ENCODE measurements at places on chromosomes 7 and 10. TPM values are rescaled to one million over a fixed set of nuclear protein-coding genes. Genes with fewer than 3 reads are reported as not detected.

The SLC16A12 gene
- not detected for polyA plus RNA-seq

The BHLHA15 gene
- not detected for polyA plus RNA-seq

The PRKAR2B gene
- 5.6 TPM for polyA plus RNA-seq

The MOGAT3 gene
- polyA plus RNA-seq: not detected

The EGFR gene
- 35.7 TPM for polyA plus RNA-seq

The LIPM gene
- 0.79 TPM for polyA plus RNA-seq

The ADCY1 gene
- polyA plus RNA-seq: 13.7 TPM

GRCh38 chr7:26992670-26993069 lies 103.1 kb downstream of the HOXA1 start:
- no peak for DNase-seq

- DNase-seq: no peak
Measured at GRCh38 chr10:91022390-91022789, 101.5 kb upstream of the ANKRD1 start.

DNA sequence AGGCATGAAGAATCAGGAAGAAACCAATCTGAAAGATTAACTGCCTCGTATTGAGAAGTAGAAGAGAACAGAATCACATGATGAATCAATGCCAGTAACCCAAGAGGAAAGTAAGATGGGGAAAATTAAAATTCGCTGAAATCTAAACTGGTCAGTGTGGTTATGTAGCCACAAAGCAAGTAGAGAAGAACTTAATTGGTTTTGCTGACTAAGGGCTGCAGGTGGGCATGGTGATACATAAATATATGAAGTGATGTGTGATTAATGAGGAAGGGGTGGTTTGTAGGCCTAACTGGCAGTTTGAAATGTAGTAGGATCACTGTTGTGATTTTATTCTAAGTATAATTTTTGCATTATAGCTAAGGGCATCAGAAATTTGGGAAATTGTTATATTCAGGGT lies 83.5 kb upstream of the LRRTM3 start:
- no peak for DNase-seq

GRCh38 chr7:15561835-15562234 lies at the start of gene AGMO:
AGMO (minus strand) TSS chr7:15562015.
- no peak for DNase-seq

GRCh38 chr10:128432011-128432410 lies 305.8 kb upstream of the MKI67 start:
- DNase-seq: no peak

DNA sequence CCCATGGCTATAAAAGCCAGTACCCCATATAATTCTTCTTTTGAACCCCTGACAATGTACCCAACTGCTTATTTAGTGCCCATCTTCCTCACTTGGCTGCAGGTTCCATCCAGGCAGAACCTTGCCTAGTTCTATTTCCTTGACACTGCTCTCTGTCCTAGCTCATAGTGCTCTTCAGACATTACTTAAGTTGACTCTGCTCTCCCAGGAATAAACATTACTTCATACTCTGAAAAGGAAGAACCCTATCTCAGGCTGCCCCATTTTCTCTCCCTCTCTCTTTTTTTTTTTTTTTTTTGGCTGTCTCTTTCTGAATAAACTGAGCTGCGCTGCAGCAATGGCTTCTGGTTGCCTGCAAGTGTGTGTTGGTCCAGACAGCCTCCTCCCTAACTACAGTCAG lies 21.0 kb downstream of the ACTA2 start:
- no peak for DNase-seq

DNA sequence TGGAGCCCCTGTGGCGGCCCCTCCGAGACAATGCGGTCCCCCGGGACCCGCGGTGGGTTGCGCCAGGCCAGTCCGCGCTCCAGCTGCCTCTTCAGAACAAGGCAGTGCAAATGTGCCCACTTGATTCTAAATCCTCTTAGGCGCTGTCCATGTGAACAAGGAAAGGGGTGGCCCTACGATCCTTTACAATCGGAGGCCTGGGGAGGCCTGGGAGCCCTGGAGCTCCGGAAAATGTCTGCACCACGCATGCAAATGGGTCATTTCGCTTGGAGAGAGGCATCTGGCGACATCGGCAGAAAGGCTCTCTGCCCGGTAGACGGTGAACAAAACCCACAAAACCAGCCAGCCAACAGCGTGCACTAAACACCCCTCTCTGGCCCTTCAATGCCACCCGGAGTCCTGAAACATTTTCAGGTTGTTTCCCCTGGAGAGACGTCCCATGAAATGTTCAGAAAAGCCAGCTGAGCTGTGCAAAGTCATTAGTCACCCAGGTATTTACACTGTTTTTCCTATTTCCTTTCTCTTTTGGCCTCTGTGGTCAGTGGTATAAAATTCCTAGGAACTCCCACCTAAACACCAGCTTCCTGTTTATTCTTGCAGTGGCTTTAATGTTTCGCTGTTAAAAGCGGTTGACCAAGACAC lies 102.8 kb upstream of the ZNF438 start:
- DNase-seq: no peak

GRCh38 chr7:36535866-36536664 lies 146.4 kb downstream of the ANLN start:
- DNase-seq: no peak

- no peak for DNase-seq
Measured at GRCh38 chr10:70198696-70199466, 28.6 kb upstream of the SAR1A start.

DNA sequence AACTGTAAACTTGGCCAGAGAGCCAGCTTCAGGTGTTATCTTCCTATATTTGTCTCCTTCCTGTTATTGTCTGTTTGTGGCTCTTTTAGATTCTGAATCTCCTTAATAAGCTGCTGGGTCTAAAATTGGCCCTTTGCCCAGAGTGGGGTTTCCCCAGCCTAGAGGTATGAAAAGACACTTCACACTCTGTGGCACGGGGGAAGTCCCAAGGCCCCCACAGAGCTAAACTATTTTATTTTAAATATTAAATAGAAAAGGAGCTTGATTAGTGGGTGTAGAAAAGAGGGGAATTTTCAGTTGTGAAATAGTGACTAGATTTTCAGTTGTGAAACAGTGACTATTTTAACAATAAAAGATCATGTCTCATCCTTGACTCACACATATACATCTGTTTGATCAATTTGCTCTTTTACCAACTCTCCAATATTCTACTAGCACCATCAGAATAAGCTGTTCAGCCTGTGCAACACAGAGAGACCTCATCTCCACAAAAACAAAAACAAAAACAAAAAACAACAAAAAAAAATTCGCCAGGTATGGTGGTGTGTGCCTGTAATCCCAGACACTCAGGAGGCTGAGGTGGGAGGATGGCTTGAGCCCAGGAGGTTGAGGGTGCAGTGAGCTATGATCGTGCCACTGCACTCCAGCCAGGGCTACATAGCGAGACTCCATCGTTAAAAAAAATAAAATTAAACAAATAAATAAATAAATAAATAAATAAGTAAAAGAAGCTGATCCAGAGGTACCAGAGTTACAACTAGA lies 24.9 kb upstream of the ADO start:
- DNase-seq: no peak

DNA sequence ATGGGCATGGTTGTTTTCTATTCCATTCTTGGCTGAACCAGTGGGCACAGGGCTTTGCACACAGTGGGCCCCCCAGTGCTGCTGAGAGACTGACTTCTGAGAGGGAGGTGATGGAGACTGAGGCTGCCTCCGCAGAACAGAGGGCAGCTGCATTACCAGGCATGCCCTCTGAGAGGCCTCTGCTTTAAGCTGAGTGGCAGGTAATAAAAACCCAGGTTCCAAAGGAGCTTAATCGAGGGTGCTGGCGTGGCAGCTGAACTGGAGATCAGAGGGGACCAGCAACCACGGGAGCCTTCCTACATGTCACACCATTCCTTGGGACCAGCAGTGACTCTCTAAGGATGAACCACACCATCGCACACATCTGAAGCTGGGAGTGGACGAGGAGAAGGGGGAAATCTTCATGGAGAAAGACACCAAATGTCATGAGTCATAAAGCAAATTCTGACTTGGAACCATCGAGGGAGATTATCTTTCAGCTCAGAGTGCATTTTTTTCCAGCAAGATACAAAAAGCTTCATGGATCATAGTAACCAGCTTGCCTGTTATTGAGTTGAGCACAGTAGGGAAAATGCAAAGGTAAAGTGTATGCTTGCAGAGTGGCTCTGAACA lies 24.6 kb downstream of the HIPK2 start:
- DNase-seq: no peak

GRCh38 chr10:98246911-98247805 lies 20.8 kb downstream of the LOXL4 start:
- peak; percentile 22 for DNase-seq

DNA sequence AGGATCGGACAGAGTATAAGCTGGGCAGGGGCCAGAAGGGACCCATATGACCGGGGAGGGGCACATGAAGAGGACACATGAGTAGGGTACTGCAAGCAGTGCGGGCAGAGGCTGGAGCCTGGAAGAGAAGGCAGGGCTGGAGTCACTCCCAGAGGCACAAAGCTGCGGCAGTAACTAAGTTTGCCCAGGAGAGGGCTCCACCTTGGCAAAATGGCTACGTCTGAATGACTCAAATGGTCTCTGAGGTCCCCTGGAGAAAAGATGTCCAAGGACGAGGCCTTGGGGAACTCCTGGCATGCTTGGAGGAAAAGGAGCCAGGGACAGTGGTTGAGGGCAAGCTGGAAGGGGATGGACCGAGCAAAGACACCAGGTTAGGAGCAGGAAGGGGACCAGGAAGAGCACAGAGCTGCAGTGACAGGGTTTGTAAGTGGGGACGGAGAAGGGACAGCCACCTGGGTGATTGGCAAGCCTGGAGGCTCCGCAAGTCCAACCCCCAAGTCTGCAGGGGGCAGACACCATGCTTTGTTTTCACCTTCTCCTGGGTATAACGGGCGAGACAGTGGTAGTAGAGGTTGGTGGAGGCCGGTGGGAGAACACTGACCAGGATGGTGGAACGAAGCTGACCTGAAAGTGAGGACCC lies 43.1 kb upstream of the LBX1 start:
- peak; percentile 43 for DNase-seq
